ENCODE measurements at places on chromosomes 7 and 10.

DNA sequence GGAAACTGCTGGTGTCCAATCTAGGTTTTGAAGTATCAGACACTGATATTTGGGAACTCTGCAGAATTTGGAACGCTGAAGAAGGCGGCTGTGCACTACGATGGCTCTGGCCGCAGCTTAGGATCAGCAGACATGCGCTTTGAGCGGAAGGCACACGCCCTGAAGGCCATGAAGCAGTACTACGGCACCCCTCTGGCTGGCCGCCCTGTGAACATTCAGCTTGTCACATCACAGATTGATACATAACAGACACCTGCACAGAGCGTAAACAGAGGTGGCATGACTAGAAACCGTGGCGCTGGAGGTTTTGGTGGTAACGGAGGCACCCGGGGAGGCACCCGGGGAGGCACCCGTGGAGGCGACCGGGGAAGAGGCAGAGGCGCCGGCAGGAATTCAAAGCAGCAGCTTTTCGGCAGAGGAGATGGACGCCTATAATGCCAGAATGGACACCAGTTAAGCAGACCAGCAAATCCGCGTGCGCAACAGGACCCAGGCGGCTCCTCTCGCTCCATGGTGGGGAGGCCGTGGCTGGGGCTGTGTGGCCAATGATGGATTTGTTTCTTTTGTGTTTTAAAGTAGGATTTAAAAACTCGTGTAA, 22.2 kb upstream of the CCL24 start:
- DNase-seq, result no peak

DNA sequence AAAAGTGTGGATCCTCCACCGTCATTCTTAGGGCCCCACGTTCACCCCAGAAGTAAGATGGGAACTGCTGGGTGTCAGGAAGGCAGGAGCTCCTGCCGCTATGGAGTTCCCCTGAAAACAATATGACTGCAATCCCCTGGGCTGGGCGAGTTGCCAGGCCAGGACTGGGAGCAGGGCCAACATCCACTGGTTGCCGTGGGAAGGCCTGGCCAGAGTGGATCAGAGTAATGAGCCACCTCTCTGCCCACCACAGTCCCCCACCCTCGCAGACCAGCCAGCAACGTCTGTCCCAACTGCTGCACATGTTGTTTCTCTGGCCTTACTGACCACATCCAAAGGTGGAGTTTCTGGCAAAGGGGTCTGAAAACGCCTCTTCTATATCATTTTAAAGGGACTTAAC, 86.6 kb downstream of the STRA8 start:
- DNase-seq, result peak; percentile 33

- DNase-seq, result no peak
Observed at GRCh38 chr10:122191936-122192541, 79.1 kb upstream of the BTBD16 start.

GRCh38 chr7:80197627-80198026, 63.0 kb downstream of the GNAI1 start:
- no peak for DNase-seq

- no peak for DNase-seq
Observed at GRCh38 chr7:99011706-99012404, 132.1 kb downstream of the SMURF1 start.

- peak; percentile 57 for DNase-seq
Observed at GRCh38 chr10:63522277-63522687, 1.1 kb downstream of the REEP3 start.

GRCh38 chr10:24360282-24361127, 151.6 kb downstream of the KIAA1217 start:
- DNase-seq, result peak; percentile 66

DNA sequence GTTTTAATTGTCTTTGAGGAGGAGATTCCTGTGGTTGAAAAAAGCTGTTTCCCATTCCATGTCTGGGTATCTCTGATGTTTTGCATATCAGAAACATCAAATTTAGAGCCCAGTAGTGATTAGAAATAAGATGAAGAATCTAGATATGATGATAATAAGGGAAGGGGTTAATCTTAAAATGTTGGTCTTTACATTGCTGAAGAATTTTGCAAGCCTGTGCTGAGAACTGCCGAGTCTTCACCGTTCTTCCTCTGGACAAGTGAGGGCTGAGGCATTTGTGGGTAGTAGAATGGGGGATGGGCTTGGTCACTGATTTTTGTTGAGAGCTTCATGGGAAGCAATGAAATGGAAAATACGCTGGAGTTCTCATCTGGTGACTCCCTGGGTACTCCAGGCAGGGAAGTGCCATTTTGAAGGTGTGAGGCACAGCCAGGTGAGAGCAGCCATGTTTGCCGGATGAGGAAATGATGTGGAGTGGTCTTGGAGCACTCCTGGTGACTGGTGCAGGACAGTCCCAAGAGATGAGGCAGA, 10.2 kb downstream of the TCF7L2 start:
- DNase-seq, result no peak

- DNase-seq, result no peak
Observed at GRCh38 chr7:89507034-89507433, 647.2 kb upstream of the STEAP1 start.

DNA sequence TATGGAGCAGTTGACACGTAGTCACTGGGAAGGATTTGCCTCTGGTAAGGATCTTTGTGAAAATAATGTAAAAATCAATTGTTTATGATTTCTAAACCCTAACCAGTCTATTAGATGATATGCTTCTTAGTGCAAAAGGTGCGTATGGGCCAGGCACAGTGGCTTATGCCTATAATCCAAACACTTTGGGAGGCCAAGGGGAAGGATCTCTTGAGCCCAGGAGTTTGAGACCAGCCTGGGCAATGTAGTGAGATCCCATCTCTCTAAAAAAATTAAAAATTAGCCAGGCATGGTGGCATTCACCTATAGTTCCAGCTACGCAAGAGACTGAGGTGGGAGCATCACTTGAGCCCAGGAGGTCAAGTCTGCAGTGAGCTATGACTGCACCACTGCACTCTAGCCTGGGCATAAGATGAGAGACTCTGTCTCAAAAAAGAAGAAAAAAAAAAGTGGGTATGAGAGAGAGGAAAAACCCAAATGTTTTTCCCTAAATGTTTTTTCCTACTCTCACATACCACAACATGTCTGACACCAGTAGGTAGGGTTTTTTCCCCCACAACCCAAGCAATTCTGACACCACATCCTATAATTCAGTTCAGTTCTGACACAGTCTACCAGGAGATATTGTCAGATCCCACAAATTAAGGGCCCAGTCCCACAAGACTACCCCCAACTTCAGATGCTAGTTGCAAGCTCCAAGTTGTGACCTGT, 36.5 kb downstream of the DNAJC9 start:
- no peak for DNase-seq

GRCh38 chr7:17275749-17276671, 22.4 kb upstream of the AHR start:
- no peak for DNase-seq

- no peak for DNase-seq
Observed at GRCh38 chr10:124686707-124687376, 57.3 kb downstream of the FAM53B start.

DNA sequence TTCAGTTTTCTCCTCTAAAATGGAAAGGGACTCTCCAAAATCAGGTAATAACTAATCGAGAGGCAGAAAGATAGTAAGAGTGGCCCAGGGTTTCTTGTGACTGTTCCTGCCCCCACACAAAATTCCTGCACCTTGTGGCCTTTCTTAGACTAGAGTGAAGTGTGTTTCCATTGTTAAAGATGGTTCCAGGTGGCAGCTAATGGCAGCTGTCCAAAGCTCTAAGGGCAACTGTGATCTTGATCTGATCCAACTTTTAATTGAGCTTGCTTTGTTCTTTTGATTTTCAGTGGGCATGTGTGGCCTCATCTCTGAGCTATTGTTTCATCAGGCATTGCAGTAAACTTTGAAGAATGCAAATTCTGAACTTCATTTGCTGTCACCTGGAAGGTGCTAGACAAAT, 19.4 kb downstream of the ACSL5 start:
- DNase-seq, result no peak

DNA sequence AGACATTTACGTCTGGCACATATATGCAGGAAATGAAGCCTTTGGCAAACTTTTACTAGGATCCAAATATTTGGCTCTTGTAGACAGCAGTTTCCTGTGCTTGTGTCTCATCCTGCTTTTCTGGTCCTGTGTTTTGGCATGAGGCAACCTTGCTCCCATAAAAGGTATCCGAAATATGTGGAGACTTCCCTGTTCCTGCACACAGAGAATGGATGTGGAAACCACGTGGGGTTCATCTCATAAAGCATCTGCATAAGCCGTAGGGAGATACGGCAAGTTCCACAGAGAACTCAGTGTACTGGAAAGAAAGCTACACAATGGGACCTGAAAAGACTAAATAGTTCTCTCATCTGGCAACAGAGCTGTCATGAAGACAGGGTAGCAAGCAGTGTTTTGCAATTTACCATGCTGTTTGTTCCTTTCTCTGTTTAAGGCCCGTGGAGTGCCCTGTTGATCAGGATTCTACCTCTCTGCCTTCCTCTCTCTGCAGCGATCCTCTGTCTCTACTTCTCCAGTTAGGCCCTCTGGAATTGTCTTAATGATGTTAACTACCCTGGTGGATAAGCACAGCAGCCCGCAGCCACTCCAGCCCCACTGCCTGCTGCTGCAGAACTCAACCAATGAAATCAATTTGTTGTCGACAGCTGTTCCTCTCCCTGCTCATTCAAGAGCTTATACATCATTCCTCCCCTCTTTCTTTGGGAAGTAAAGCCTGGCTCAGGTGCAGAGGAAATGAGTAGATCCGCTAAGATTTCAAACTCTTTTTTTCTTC, 293.6 kb downstream of the CSTF2T start:
- no peak for DNase-seq

- DNase-seq, result no peak
Observed at GRCh38 chr10:48538611-48539010, 66.3 kb downstream of the ARHGAP22 start.

DNA sequence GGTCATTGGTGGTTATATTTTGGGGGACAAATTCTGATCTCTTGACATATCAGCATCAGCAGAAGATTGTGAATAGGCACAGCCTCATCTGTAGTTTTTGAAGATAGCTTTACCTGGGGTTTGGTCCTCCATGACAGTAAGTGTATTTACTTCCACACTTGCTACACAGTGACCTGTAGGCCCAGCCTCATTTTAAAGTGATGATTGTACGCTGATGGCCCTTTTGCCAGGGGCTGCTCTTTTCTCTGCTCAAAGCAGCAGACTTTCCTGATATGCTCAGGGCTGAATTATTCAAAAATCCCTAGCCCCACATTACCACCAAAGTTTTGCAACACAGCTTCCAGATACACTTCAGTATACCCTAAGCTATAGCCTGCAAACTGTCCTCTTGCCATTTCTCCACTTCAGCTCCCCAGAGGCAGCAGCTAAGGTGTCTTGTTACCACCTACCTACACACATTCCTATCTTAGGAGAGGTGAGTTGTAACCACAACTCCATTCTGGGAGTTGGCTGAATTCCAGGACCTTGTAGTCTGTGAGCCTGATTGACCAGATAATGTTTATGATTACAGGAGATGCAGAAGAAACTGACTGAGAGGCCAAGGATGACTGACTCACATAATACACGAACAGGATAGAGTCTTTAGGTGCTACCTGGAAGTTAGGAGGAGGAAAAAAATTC, 6.0 kb downstream of the ASB4 start:
- DNase-seq, result no peak

DNA sequence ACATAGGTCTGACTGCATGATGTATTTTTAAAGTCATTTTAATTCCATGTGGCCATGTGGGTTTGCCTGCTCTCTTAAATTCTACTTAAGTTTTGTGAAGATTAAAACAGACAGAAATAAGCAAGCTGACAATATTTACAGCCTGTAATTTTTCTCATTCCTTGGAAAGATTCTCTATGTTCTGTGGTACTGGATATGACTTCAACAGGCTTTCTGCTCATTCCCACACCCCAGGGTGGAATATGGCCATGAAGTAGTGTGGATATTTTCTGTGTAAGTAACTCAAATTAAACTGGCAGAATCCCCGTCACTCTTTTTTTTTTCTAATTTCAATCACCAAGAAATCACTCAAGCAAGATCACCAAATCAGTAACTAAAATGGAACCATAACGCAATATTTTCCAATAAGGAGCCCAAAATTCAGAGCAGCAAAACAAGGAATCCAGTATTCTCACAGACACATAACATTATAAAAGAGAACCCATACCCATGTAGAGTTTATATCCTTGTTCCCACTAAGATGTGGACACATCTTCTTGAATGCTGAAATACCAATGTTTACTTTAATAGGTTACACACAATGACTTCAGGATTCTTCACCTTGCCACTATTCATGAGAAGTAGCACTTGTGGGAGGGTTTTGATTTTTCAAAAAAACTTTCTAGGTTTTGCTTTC, 5.7 kb downstream of the HOXA5 start:
- no peak for DNase-seq

GRCh38 chr10:25245165-25245564, 70.4 kb downstream of the GPR158 start:
- no peak for DNase-seq

GRCh38 chr7:151010307-151011096, 13.8 kb downstream of the ATG9B start:
- peak; percentile 53 for DNase-seq

DNA sequence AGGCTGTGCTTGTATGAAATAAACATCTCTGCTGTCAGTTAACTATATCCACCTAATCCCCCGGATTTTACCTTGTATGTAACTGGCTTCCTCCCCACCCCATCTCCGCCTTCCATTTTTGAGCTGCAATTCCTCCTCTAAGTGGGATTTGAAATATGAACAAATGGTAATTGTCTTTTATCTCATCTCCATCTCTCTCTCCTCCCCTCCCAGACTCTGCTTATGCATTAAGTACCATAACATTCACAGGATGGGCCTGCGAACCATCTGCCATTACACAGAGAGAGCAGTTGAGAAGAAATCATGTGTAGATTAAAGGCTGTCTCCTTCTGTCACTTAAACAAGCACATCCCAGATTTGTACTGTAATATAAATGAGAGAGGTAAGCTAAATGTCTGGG, 1169.9 kb downstream of the TYW1 start:
- DNase-seq, result no peak

DNA sequence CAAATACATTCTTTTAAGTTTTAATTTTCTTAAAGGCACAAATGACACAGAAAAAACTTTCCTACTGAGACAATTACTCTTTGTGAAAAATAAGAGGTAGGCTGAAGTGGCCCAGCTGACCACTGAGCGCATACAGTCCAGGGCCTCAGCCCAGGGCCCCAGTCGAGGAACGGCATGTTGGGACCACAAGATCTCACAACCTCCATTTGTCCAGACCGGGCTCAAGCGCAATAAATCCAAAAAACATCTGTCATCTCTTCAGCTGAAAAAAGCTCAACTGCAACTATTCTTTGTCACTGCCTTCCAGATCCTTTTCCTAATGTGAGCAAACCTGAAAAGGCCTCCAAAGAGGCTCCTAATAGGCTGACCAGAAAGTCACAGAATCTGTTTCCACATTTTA, 165.8 kb downstream of the SRPK2 start:
- DNase-seq, result no peak

GRCh38 chr10:13567030-13567429, 19.7 kb upstream of the PRPF18 start:
- peak; percentile 59 for DNase-seq

DNA sequence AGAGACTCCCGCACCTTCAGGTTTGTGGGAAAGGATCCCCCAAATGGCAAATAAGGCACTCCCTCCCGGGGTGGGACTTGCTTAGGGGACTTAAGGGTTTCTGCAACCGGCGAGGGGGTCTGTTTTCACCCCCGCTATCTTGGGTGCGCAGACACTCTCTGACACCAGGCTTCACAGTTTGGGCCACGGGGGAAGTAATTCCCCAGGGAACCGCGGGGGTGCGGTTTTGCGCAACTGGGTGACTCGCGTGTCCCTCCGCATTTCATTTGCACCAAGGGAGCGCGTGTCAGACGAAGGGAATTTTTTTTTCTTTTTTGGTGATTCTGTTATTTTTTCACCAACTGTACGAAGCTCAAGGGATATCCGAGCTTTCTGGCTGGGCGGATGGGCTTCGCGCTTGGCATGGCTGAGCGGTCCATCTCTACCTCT, 1.7 kb downstream of the GRM8 start:
- DNase-seq, result no peak

- no peak for DNase-seq
Observed at GRCh38 chr10:132006966-132007365, 25.2 kb upstream of the BNIP3 start.
